ENCODE measurements at places on chromosomes 12 and 14. TPM values are rescaled to one million over a fixed set of nuclear protein-coding genes. Genes with fewer than 3 reads are reported as not detected.

USP15 gene
- 97.8 TPM for total RNA-seq

TMEM263 gene
- 36.3 TPM for total RNA-seq

FLRT2 gene
- 84.0 TPM for total RNA-seq

MYH6 gene
- not detected for total RNA-seq

REM2 gene
- total RNA-seq, result 2.4 TPM

PRB2 gene
- not detected for total RNA-seq

HCAR3 gene
- not detected for total RNA-seq

SLC24A4 gene
- 0.41 TPM for total RNA-seq

GLI1 gene
- total RNA-seq, result under 0.01 TPM

TSHR gene
- total RNA-seq, result 0.41 TPM

SLC38A1 gene
- total RNA-seq, result 269 TPM

CALCOCO1 gene
- 63.6 TPM for total RNA-seq

DNAJC22 gene
- under 0.01 TPM for total RNA-seq

DDX23 gene
- total RNA-seq, result 55.8 TPM

SDR9C7 gene
- total RNA-seq, result 0.41 TPM

PTPN6 gene
- total RNA-seq, result 1.6 TPM

TBC1D30 gene
- total RNA-seq, result 59.1 TPM

HOXC11 gene
- total RNA-seq, result not detected

CAPS2 gene
- 9.8 TPM for total RNA-seq

IFT81 gene
- 118 TPM for total RNA-seq

AVPR1A gene
- 14.3 TPM for total RNA-seq

HPD gene
- not detected for total RNA-seq

NEUROD4 gene
- total RNA-seq, result 2.9 TPM

TSPAN19 gene
- total RNA-seq, result not detected

LRRC23 gene
- 6.5 TPM for total RNA-seq

ITGA7 gene
- total RNA-seq, result 3.7 TPM

PPM1H gene
- 11.8 TPM for total RNA-seq

STRN3 gene
- total RNA-seq, result 148 TPM

CD163 gene
- 1.6 TPM for total RNA-seq

TMEM63C gene
- total RNA-seq, result 8.6 TPM

HVCN1 gene
- 7.3 TPM for total RNA-seq

CLEC2D gene
- 15.5 TPM for total RNA-seq
